ENCODE measurements at places on chromosomes 16 and 17. TPM values are rescaled to one million over a fixed set of nuclear protein-coding genes. Genes with fewer than 3 reads are reported as not detected.

GRCh38 chr16:19808061-19808641, 76.5 kb downstream of the GPRC5B start:
- DNase-seq: peak; percentile 19

DNA sequence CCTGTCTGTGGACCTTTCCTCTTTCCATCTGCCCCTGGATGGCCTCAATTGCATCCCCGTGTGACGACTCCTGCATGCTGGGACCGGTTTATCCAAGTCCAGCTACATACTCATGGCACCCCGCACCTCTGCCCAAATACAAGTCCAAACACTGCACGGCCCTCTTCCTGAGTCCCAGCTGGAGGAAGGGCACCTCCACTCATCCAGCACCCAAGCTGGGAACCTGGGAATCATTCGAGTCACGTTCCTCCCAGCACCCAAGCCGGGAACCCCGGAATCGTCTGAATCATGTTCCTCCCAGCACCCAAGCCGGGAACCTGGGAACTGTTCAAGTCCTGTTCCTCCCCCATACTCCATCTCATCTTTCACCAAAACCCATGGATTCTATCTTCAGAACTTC, 10.2 kb downstream of the TRARG1 start:
- no peak for DNase-seq

The TMEM114 gene
- not detected for total RNA-seq

DNA sequence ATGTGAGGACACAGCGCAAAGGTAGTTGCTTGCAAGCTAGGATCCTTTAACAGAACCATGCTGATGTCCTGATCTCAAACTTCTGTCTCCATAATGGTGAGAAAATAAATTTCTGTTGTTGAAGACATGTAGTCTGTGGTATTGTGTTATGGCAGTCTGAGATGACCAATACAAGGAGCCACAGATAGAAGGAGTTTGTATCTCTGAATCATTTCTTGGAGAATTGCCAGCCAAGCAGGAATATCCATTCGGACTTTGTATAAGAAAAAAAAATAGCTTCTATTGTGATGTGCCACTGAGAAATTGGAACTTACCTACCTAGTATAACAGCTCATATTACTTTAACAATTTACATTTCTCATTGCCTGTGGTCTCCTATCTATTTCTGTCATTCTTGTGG, 447.6 kb upstream of the CA10 start:
- peak; percentile 73 for DNase-seq

The C1QL1 gene
- 21.4 TPM for total RNA-seq

DNA sequence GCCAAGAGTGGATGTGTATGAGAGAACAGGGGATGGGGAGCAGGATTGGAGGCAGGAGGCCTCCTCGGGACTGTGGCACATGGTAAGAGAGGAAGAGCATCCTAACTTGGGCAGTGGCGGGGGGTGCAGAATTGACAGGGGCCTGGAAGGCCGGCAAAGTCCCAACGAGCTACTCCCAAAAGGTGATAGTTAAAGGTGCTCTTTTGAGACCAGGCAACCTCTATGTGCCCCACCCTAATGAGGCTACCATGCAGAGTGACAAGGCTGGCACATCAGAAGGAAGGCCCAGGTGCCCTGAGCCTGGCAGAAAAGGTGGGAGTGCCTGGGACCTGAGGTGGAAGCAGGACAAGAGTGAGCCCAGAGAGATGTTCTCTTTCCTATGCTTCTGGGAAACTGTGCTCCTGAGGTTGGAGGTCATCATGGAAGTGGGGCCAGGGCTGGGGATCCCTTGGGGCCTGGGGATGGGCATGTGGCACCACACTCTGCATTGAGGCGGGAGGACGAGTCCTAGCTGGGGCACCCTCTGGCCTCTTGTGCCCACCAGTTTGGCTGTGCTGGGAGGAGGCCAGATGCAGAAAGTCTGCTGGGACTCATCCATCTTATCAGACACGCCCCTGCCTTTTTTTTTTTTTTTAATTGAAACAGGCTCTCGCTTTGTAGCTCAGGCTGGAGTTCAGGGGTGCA, 5.9 kb downstream of the RAB11FIP4 start:
- no peak for DNase-seq

- DNase-seq: no peak
Observed at GRCh38 chr17:48263731-48264035, 156.1 kb downstream of the SNX11 start.

The ASB16 gene
- not detected for total RNA-seq

DNA sequence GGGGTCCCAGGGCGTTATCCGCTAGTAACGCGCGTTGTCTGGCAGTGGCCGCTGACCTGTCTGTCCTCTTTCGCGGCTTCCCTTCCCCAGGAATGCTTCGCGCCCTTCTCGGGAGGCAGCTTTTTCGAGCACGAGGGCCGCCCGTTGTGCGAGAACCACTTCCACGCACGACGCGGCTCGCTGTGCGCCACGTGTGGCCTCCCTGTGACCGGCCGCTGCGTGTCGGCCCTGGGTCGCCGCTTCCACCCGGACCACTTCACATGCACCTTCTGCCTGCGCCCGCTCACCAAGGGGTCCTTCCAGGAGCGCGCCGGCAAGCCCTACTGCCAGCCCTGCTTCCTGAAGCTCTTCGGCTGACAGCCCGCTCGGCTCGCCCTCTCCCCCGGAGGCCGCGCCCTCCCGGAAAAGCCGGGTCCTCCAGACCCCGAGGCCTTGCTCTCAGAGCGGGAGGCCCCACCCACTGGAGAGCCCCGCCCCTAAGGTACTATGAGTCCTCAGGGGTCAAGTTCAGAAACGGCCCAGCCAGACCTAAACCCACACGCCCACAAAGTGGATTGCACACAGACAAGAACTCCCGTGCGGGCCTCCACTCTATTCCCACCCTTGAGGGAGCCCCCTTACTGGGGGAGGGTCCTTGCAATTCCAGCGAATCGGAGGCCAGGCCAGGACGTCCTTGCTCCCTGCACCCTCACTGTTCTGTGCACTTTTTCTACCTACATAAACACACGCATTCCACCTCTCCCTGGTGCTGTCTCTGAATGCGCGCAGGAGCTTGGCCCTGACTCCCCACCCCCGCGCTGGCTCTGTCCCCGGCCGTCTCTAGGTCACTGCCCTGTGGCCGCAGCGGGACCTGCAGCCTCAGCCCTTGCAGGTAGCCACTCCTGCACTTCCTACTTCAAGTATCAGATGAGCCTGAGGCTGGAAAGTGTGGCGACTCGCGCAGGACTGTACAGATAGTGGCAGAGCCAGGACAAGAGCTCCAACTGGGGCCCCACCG, 5.4 kb upstream of the SLC5A2 start:
- no peak for DNase-seq

The MYH8 gene
- not detected for total RNA-seq

DNA sequence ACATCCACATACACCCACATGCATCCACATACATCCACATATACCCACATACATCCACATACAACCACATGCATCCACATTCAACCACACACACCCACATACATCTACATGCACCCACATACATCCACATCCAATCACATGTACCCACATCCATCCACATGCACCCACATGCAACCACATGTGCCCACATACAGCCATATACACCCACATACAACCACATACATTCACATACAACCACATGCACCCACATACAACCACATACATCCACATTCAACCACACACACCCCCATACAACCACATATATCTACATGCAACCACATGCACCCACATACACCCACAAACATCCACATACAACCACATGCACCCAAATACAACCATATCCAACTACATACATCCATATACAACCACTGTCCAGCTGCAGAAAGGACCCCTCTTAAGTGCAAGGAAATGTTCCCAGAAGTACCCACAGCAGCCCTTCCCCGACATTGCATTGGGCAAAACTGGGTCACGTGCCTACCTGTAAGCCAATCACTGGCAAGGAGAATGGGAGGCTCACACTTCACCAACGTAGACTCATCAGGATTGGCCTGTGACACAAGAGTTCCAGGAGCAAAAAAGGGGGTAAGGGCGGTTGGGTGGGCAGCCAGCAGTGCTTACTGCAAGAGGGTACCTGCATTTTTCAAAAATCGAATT, 18.1 kb downstream of the CALB2 start:
- DNase-seq: no peak

The MRPL27 gene
- total RNA-seq: 89.9 TPM

The SEPTIN12 gene
- total RNA-seq: not detected

The TBC1D3C gene
- total RNA-seq: 1.1 TPM

- no peak for DNase-seq
Observed at GRCh38 chr16:84022644-84023043, 20.0 kb downstream of the SLC38A8 start.

The CLUH gene
- 12.9 TPM for total RNA-seq

- DNase-seq: no peak
Observed at GRCh38 chr17:78137392-78138203, 7.0 kb downstream of the TMC8 start.

The MEFV gene
- 0.39 TPM for total RNA-seq

DNA sequence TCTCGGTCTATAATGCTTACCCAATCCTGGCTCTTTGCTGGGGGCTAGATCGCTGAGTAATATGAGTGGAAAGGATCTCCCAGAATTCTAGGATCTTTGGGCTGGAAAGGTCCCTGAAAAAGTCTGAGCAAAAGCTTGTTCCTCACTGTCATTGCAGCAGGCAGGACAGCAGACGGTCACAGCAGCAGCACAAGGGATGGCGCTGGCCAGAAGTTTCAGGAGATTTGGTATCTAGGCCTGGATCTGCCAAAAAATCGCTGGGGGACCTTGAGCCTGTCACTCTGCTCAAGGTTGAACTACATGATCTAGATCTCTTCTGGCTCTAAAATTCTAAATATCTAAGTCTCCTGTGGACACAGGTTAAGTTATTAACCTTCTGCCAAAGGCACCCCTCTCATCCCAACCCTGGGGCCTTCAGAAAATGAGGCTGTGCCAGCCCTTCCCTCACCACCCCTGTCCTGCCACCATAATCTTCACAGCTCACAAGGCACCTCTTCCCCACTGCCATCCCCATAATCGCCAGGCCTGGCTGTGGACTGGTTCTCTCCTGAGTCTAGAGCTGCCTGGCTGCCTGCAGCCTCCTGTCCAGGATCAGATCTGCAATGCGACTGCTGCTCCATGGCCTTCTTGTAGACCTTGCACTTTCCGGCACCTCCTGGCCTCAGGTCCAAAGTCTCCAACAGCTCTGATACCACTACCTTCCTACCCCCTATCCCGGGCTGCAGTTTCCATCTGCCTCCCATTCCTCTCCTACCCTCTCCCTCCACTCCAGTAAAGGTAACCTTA, 10.2 kb downstream of the MYO18A start:
- DNase-seq: no peak

GRCh38 chr16:58393138-58393504, 850 bp downstream of the GINS3 start:
- peak; percentile 31 for DNase-seq

The ZNF830 gene
- total RNA-seq: 10.5 TPM

DNA sequence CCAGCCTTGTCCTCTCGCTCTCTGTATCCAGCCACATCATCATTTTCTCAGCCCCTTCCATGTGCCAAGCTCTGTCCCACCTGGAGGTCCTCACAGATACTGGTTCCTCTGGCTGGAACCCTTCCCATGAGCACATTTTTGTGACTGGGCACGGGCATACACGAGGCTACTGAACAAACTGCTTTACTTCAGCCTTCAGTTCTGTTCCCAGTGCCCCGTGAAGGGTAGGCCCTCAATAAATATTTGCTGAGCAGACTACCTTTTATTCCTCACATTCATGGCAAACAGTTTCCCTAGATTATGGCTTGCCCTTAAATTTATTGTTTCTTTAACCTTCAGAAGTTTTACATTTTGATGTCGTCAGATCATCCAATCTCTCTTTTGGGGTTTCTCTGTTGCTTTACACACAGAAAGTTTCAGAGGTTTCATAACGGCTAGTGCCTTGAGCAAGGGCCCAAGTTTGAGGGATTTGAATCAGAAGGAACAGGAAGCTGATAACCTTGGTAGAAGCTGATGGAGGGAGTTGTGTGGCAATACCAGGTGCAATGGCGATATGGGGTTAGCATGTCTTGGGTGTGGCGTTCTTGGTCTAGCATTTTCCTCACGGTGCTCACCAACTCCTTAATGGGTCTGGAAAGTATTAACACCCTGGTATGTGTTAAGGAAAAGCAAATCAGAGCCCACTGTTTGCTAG, 27.8 kb downstream of the TMEM92 start:
- DNase-seq: no peak

DNA sequence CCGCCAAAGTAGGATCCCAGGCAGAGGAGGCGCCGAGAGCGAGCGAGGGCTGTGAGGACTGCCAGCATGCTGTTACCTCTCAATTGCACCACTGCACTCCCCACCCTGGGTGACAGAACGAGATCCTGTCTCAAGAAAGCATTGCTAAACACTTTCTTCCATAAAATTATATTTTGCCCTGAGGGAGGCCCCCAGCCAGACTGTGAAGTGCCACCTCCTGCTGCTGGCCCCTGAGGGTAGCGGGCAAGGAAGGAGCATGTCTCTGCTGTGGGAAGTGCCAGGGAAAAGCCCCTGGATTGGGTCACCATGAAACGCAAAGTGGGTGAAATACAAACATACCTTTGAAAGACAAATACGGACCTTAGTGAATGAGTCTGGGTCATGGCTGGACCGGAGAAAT, 78.0 kb upstream of the AMZ2 start:
- DNase-seq: no peak

- no peak for DNase-seq
Observed at GRCh38 chr17:8482546-8482945, 46.9 kb downstream of the NDEL1 start.

- no peak for DNase-seq
Observed at GRCh38 chr17:35586569-35587073, 501 bp upstream of the AP2B1 start.

DNA sequence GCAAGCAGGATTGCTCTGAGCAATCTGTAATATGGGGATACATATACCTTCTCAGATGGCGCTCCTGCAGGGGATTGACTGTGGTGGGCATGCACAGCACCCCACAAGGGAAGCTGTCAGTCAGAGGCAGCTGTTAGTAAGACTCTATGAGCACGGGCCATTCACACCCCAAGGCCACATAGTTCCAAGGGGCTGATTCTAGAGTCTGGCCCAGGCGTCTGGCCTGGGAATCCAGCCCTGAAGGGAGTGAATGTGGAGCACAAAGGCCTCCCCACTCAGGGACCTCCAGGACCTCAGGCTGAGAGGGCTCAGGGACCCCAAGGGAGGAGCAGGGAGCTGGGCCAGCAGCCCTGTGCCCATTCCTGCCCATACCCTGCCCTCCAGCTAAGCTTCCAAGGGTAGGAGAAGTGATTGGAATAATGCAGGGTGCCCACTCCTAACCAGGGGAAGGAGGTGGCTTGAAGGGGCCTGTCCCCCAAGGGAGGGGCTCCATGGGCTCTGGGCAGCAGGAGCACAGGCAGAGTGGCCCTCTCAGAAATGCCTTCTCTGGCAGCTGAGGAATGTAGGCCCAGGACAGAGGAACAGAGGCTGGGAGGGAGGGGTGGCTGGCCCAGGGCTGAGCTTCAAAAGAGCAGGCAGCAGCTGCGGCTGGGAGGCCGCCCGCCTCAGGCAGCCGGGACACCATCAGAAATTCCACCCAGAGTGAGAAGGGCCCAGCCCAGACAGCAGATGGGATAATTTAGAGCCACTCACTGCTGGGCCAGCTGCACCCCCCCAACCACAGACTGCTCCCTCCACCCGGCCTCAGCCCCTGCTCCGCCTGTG, 48.9 kb upstream of the MRPS23 start:
- DNase-seq: peak; percentile 80

The WFDC1 gene
- 0.52 TPM for total RNA-seq

GRCh38 chr16:52621651-52622050, 74.7 kb upstream of the TOX3 start:
- DNase-seq: no peak

The SLC6A2 gene
- total RNA-seq: not detected

GRCh38 chr17:20988896-20989295, 53.9 kb downstream of the USP22 start:
- DNase-seq: no peak

GRCh38 chr17:50346313-50347116, 589 bp downstream of the XYLT2 start:
- DNase-seq: peak; percentile 40

- no peak for DNase-seq
Observed at GRCh38 chr16:79347277-79347676, 253.3 kb downstream of the MAF start.

The CCL7 gene
- total RNA-seq: 0.17 TPM
